Daoy (cell line): ENCODE measurements at places on chromosomes 7 and 10. TPM values are rescaled to one million over a fixed set of nuclear protein-coding genes. Genes with fewer than 3 reads are reported as not detected.
A peak's percentile ranks its signal among the peaks of the same experiment; 100 is the strongest.

DNA sequence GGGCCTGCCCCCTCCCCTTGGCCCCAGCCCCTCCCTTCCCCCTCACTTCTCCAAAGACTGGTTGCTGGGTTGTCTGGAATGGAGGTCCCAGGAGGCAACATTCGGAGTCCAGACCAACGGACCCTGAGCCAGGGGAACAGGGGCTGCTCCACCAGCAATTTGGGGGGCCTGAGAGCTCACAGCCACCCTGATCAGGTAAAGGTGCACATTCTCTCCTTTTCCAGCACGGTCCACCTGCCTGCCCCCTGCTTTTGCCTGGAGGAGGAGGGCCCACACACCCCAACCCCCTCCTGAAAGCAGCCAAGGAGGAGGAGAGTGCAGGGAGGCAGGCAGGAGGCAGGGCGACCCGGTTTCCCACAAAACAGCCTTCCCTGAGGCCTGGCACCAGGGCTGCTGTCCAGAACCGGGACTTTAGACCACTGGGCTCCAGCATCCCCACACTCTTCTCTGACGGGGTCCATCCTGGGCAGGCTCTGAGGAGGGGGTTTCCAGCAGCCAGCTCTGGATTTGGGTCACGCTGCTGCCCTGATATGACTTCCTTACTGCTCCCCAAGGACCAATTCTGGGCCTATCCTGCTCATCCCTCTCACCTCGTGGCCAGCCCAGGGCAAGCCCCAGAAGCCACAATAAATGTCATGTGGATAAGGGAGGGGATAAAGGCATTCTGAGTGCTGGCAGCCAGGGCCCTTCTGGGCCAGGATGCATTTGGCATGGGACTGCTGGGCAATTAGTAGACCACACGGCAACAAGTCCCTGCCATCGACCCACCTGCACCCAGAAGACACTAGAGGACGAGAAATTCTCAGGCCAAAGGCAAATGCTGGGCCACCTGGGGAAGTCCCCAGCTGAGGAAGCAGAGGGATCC lies 1.1 kb upstream of the CAMK2B start:
- DNase-seq, result no peak

- peak; percentile 49 for DNase-seq
Measured at GRCh38 chr7:30472784-30473775, 5.5 kb downstream of the NOD1 start.

DNA sequence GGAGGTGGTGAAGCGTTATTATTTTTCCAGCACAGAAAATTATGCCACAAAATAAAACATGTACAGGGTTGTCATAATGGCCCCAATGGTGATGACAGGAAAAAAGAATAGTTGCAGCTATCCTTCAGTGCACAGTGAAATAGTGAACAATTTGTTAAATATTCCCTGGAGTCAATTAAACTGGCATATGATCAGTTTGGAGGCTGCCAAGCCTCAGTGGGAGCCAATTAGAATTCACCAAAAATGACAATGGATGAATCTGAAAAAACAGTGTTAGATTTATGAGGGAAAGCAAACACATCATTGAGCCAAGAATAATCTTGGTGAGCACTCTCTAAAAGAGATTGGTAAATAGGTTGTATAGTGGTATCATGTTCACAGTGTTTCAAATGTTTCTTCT lies 146.3 kb downstream of the OTUD1 start:
- DNase-seq, result no peak

The NXPH1 gene
- total RNA-seq, result not detected in 2 replicates

DNA sequence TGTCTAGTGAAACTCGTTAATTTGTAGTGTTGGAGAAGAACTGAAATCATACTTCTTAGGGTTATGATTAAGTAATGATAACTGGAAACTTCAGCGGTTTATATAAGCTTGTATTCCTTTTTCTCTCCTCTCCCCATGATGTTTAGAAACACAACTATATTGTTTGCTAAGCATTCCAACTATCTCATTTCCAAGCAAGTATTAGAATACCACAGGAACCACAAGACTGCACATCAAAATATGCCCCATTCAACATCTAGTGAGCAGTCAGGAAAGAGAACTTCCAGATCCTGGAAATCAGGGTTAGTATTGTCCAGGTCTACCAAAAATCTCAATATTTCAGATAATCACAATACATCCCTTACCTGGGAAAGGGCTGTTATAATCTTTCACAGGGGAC lies 187.6 kb downstream of the CFTR start:
- no peak for DNase-seq

GRCh38 chr7:94154858-94155257 lies 150.7 kb upstream of the BET1 start:
- no peak for DNase-seq

- no peak for DNase-seq
Measured at GRCh38 chr7:55532150-55532917, 40.0 kb downstream of the VOPP1 start.

GRCh38 chr10:97850446-97850845 lies 803 bp downstream of the GOLGA7B start:
- peak; percentile 23 for DNase-seq

- no peak for DNase-seq
Measured at GRCh38 chr7:157973971-157974677, 613.5 kb downstream of the PTPRN2 start.

GRCh38 chr10:99619851-99620710 lies at the start of gene SLC25A28:
Gene SLC25A28 (minus strand): TSS chr10:99620439. CDS start chr10:99620335, 104 bp downstream.
- DNase-seq, result peak; percentile 98

GRCh38 chr10:34403512-34403911 lies 411.6 kb downstream of the PARD3 start:
- no peak for DNase-seq
